ENCODE measurements at places on chromosomes 4 and X. TPM values are rescaled to one million over a fixed set of nuclear protein-coding genes. Genes with fewer than 3 reads are reported as not detected.

GRCh38 chrX:11641349-11642065, 24.2 kb downstream of the ARHGAP6 start:
- DNase-seq, result no peak

Gene CORIN
- polyA plus RNA-seq, result 8.4 TPM

- peak; percentile 9 for DNase-seq
Observed at GRCh38 chrX:86002076-86002896, 45.1 kb downstream of the CHM start.

DNA sequence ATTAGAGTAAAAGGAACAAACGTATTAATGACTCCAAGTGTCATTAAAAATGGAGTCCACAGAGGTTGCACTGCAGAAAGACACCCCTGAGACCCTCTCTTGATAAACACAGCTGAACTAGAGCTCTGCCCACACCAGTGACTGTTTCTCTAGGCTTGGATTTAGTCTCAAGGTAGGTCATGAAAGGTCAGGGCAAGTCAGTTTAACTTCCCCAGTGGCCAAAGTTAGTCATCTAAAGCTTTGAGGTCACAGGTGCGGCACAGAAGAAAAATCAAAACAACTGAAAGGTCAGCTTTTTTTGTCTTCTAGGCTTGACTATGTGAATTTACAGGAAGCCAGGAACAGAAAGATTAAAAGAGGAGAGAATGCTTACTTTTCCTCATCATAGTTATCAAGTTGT, 749.6 kb downstream of the RAB28 start:
- no peak for DNase-seq

Gene PPP1R3F
- 10.8 TPM for polyA plus RNA-seq

GRCh38 chrX:130097507-130098209, 12.6 kb downstream of the ELF4 start:
- DNase-seq, result no peak

- no peak for DNase-seq
Observed at GRCh38 chrX:87728024-87728423, 210.4 kb downstream of the KLHL4 start.

- DNase-seq, result no peak
Observed at GRCh38 chr4:173038192-173038896, 130.3 kb upstream of the GALNT7 start.

Gene MXRA5
- 0.75 TPM for polyA plus RNA-seq

DNA sequence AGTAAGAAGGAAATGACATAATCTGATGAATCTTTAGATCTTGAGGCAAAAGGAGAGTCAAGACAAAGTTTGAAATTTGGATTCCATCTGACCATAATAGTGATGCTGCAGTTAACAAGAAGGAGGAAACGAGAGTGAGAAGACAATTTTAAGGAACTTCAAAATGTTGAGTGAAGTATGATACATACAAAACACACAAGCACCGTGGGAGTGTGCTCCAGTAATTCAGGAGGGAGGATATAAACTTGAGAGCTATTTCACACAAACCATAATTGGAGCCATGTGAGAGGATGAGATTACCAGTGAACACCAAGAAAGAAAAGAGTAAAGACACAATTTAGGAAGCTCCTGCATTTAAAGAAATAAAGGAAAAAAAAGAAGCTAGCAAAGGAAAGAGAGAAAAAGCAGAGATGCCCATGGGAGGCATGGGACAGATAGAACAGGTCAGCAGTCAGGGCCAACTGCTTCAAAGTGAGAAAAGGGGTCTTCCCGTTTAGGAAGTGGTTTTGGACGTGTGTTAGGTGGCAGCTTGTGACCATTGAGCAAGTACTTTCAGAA, 150.7 kb upstream of the SLC7A11 start:
- DNase-seq, result no peak

Gene FAM241A
- 4.1 TPM for polyA plus RNA-seq

Gene EPHA5
- polyA plus RNA-seq, result under 0.01 TPM

- no peak for DNase-seq
Observed at GRCh38 chr4:144647095-144647561, 1.2 kb downstream of the HHIP start.

- DNase-seq, result no peak
Observed at GRCh38 chrX:69555481-69556041, 51.4 kb downstream of the NALF2 start.

DNA sequence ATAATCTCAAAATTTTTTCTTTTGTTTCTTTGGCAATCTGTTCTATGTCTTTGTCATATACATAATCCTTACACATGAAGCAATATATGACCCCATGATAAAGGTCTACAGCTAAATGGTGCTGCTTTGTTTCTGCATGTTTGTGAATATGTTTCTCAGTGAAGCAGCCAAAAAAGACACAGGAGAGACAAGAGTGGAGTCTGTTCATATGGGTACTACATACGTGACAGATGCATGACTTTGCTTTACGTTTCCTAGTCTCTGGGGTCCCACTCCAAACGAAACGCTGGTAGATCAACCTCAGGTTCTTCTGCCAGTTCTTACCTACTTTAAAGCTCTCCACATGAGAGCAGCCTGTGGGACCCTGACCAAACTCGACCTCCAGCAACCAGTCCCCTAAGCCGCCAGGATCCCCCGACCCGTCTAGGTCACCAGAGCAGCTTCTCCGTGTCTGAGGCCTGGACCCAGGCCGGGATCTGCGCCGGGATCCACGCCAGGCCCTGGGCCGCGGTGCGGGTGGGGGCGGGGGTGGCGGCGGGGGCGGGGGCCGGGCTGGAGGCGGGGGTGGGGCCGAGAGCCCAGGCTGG, 1.5 kb downstream of the USP51 start:
- no peak for DNase-seq

Gene CXCL8
- 0.64 TPM for polyA plus RNA-seq

DNA sequence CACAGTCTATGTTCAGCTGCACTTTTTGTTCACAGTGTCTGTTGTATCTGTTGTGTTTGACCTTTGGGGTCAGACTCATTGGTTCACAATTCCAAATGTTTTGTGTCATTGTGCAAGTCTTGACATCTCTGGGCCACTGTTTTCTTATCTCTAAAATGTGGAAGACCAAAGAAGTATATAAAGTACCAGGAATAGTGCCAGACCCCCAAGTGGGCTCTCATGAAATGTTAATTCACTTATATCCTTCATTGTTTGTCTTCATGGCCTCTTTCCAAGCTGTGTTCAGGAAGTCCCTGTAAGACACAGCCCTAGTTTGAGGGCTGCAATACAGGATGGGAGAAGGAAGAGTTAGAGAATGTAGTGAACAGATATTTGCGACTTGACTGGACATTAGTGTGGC, 468.3 kb upstream of the BOD1L1 start:
- DNase-seq, result no peak

DNA sequence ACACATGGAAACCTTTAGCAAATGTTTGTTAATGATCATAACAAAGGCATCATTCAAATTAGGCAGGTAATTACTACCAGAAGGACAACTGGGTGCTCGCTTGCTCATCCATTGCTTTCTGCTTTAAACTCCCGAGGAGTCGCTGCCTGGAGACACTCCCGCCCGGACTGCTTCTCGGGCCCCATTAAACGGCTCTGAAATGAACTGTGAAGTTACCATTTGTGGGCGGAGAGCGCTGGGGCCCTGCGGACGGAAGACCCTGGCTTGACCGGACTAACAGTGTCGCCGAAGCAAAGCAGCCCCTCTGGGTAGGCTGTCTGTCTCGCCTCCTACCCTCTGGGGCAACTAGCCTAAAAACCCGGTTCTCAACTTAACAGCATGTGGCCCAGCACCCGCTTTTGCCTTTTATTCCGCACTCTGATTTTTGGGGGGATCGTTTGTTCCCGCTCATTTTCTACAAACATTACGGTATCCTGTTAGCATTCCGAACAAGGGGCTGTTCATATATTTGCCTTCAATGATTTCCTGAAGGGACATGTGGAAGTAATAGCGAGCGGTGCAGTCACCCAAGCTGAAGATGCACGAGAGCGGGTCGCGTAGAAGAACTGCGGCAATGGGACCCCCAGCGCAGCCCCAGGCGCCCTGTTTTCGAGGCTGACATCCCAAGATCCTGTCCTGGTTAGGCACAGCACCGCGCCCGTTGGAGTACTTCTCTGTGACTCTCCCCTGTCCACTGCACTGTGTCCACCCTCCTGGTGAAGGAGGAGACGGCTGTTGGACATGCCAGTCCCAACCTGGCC, 1.6 kb upstream of the PDGFRA start:
- peak; percentile 14 for DNase-seq

Gene HGFAC
- polyA plus RNA-seq, result 1.0 TPM

Gene GIMD1
- not detected for polyA plus RNA-seq

Gene CSN1S1
- polyA plus RNA-seq, result not detected

Gene MAD2L1
- polyA plus RNA-seq, result 0.65 TPM

DNA sequence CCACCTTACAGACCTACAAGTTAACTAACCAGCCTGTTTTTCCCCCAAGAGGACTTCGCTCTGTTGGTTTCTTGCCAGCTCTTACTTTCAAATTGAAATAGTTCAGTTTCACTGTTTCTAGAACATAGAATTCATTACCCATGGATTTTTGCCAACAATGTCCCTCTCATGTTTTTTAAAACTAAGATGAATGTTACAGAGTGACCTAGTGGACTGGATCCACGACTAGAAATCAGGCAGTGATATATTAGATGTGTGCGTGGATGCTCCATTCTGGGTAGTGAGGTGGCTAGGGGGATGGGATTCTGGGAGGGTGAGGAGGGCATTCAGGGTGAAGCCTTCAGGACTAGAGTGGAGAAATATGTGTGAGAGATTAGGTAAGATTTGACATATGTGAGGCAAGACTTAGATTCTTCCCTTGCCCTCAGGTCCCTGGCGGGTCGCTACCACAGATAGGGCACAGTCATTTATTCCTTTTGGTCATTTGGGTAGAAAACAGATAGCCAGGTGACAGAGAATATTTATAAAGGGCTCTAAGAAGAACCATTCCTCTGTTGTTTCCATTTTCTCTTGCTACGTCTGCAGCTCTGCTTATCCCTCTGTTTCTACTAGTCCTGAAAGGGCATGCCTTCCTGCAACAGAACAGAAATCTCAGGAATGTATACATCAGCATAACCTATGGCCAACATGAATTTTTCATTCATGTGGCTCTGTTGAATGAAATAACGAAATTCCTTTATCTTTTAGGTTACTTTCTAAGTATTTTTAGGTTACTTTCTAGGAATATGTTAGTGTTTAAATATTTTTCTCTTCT, 15.4 kb upstream of the JADE1 start:
- DNase-seq, result no peak

DNA sequence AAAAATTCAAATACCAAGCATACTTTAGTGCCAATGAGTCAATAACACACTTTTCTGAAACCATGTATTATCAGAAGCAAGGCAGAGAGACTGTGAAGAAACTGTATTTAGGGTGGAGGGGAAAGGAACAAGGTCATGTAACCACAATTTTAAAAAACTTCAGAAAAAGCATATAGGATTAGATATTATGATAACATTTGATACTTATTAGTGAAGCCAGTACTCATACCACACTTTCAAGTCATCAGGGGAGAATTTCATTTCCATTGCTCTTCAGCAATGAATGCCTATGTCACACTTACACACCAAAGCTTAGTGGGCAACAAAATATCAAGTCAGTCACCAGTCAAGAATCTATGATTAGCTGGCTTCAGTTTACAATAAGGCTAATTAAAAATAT, 602.2 kb downstream of the IL15 start:
- no peak for DNase-seq

DNA sequence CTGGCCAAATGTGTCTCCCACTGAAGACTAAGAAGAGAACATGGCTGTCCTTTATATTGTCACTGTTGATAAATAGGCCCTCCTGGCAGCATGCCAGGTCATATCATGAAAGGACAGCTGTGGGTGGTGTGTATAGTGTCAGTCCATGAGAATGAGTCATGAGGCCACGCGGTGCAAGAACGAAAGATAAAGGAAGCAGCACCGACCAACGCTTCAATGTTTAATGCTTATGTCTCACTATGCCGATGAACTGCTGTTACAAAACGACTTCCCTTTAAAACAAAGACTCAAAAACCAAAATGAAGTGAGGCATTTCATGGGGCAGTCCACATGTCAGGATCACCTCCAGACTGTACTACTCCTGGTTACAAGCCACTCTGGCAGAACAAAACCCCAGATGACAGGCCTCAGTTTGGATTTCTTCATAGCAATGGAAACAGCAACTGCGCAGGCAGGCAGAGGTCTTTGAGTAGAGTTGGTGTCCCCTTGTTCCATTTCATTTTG, 5.2 kb upstream of the TCEANC start:
- peak; percentile 43 for DNase-seq

- DNase-seq, result no peak
Observed at GRCh38 chr4:122503214-122503613, 46.7 kb upstream of the IL2 start.

DNA sequence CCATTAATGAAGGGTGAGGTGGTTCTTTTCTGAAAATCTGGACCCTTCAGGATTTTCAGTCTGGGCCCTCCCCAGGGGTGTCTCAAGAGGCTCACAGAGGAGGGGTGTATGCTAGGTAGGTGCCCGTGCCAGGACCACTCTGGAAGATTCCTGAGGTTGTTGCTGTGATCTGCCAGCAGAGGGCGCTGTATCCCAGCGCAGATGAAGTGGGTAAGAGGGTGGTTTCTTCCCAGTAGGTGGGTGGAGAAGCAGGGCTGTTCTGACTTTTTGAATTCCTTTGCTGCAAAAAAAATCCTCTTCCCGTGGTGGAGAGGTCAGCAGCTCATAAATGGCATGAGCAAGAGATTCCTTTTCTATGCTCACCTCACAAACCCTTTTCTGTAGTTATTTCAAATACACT, 51.1 kb downstream of the SCML1 start:
- DNase-seq, result peak; percentile 19

DNA sequence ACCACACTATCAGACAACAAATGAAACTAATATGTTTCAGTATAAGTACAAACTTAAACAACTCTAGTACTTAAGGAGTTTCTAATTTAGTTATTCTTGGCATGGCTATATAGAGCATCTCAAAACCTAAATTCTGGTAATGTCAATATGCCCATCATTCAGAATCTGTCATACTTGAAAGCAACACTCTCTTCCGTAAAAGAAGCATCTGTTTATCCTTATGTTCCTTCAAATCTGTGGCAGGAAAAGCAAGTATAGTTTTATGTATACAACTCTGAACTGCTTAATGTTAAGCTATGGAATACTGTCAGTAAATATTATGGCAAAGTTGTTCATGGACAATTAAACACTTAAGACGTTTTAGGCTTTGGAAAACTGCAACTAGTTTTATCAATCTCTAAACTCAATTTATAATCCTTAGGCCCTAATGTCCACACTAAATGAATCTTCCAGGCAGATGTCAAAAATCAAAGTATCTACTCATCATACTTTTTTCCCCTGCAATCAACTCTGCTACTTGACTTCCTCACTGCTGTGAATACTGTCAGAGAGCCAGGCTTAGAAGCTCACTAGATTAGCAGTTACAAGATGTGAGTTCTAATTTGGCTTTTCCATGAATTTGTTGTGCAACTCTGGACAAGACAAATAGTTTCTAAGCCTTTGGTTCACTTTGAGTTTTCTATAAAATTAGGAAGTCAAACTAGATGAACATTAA, 109.4 kb downstream of the SCLT1 start:
- no peak for DNase-seq

GRCh38 chr4:52576961-52577623, 82.0 kb downstream of the USP46 start:
- DNase-seq, result no peak

Gene SNCA
- 2.7 TPM for polyA plus RNA-seq

GRCh38 chrX:136200466-136200865, 50.7 kb downstream of the MAP7D3 start:
- DNase-seq, result no peak

GRCh38 chr4:87045234-87045558, 110.4 kb downstream of the AFF1 start:
- no peak for DNase-seq

Data from heart right ventricle (tissue), 16 donors.